ENCODE measurements at places on chromosomes 16 and 17.

DNA sequence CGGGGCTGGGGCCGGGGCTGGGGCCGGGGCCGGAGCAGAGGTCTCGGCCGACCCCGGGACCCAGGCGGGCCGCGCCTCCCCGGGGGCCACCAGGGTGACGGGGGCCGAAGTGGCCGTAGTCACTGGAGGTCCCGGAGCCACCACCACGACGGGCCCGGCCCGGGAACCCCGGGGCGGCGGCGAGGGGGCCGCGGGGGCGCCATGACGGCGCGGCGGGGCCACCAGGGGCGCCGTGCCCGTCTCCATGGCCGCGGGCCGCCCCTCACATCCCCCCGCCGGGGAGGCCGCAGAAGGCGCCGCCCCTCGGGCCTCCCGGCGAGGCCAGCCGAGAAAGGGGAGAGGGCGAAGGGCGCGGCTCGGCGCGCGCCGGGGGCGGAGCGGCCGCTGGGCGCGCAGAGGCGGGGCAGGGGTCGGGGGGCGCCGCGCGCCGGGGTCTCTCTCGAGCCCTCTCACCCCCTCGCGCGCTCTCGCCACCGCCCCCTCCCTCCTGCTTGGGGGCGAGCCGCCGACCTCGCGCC is 297 bp downstream of the TBC1D10B start:
- no peak for DNase-seq

DNA sequence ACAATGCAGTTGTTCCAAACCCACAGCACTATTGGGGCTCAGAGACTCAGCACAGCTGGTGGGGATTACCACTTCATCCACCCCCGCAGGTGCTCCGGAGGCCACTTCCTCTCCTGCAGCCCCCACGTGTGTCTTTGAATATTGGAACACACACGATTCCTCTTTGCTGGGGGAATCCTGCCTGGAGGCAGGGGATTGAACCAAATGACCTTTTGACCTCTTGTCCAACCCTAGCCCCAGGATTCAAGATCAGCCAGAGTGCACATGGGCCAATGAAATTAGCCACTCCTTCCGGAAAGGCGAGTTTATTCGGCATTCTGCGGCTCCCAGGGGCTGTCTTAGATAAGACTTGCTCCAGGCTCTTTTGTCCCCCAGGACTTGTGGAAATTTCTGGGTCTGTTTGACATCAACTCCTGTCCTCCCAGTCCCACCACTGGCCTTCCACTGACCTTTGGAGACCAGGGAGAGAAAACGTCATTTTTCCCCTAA is 350.2 kb downstream of the FOXL1 start:
- no peak for DNase-seq

- DNase-seq = no peak
These were observed 24.8 kb downstream of the CYB5D2 start for GRCh38 chr17:4167786-4168185.

DNA sequence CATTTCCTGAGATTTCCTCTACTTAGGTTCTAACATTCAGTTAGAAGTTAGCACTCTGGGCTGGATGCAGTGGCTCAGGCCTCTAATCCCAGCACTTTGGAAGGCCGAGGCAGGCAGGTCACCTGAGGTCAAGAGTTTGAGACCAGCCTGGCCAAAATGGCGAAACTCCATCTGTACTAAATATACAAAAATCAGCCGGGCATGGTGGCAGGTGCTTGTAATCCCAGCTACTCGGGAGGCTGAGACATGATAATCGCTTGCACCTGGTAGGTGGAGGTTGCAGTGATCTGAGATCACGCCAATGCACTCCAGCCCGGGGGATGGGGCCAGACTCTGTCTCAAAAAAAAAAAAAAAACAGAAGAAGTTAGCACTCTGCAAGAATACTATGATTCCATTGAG is 1430.9 kb downstream of the CDH11 start:
- no peak for DNase-seq

DNA sequence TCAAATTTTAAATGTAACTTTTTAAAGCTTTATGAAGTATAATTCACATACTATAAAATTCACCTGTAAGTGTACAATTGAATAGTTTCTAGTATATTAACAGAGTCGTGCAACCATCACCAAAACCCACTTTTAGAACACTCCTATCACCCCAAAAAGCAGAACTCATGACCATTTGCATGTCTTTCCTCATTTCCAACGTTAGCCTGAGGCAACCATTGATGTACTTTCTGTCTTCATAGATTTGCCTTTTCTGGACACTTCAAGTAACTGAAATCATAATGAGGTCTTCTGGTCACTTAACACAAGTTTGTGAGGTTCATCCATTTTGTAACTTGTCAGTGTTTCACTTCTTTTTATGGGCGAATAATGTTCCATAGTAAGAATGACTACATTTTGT is 33.2 kb downstream of the METTL16 start:
- DNase-seq = no peak

DNA sequence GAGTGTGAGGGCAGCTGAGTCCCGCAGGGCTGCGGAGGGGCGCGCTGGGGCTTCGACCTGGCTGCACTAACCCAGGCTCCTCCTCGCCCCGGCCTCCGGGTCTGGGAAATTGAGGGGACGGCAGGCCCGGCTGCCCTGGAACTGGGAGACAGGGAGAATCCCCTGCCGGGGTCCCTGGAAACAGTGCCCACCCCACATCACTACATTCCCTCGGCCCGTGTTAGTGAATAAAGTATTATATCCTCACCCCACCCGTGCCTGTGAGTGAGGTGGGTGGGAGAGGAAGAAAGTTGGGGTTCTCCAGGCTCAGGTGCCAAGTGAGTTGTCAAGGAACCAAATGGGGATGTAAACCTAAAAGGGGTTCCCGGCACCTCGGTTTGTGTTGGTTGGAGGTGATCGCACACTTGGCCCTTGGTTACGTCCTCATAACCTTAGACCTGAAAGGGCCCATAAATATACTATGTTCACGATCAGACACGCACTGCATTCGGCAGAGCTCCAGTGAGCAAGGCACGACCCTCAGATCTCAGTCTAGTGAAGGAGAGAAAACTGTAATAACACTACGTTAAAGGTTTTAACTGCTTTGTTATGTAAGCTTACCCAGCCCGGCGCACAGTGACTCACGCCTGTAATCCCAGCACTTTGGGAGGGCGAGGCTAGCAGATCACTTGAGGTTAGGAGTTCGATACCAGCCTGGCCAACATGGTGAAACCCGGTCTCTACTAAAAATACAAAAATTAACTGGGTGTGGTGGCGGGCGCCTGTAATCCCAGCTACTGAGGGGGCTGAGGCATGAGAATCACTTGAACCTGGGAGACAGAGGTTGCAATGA is 11.2 kb downstream of the ZNF771 start:
- no peak for DNase-seq

GRCh38 chr17:41520821-41521521 is 2.3 kb upstream of the KRT15 start:
- DNase-seq = no peak

DNA sequence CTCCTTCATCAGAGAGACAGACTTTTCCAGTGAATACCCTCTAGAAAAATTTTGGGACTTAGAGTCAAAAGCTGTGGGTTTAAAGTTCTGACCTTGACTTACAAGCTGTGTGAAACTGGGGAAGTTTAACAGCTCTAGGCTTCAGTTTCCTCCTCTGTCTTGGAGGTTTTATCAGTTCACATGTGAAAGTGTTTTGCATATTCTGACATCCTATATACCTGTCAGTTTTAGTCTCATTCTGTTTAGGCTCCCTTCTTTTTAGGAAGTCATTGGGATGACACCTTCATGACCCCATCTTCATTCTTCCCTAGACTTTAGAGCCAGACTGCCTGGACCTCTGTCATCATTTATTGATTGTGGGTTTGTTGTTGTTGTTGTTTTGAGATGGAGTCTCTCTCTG is 44.4 kb downstream of the YPEL2 start:
- DNase-seq = no peak

Data from activated naive CD8-positive, alpha-beta T cell treated with anti-CD3 and anti-CD28 coated beads, Interleukin-2, amount 50 U/mL, for 16 hours (primary cell).